ENCODE measurements at places on chromosomes 12 and 14.
A peak's percentile ranks its signal among the peaks of the same experiment; 100 is the strongest.

GRCh38 chr12:92912052-92912451 lies 17.0 kb downstream of the EEA1 start:
- no peak for DNase-seq

- DNase-seq: peak; percentile 9
These were observed 19.9 kb downstream of the EIF2B2 start for GRCh38 chr14:75022655-75023054.

DNA sequence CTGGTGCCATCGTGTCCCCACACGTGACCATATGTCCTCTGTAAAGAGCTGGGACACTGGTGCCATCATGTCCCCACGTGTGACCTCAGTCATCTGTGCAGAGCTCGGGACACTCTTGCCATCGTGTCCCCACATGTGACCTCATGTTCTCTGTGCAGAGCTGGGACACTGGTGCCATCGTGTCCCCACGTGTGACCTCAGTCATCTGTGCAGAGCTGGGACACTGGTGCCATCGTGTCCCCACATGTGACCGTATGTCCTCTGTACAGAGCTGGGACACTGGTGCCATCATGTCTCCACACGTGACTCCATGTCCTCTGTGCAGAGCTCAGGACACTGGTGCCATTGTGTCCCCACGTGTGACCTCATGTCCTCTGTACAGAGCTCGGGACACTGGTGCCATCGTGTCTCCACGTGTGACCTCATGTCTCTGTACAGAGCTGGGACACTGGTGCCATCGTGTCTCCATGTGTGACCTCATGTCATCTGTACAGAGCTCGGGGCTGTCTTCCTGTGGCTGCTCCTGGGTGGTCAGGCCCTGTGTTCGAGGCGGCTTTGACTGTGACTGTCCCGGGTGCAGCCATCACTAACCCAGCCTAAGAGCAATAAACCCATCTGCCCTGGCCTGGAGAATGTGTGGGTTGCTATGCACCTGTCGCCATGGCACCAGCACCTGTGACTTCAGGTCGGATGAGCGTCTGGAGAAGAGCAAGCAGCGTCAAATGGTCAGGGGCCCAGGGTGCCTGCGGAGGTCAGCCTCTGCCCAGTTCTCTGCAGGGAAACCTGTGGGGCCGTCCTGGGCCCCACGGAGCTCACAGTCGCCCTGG lies 334.4 kb downstream of the ADGRD1 start:
- no peak for DNase-seq

DNA sequence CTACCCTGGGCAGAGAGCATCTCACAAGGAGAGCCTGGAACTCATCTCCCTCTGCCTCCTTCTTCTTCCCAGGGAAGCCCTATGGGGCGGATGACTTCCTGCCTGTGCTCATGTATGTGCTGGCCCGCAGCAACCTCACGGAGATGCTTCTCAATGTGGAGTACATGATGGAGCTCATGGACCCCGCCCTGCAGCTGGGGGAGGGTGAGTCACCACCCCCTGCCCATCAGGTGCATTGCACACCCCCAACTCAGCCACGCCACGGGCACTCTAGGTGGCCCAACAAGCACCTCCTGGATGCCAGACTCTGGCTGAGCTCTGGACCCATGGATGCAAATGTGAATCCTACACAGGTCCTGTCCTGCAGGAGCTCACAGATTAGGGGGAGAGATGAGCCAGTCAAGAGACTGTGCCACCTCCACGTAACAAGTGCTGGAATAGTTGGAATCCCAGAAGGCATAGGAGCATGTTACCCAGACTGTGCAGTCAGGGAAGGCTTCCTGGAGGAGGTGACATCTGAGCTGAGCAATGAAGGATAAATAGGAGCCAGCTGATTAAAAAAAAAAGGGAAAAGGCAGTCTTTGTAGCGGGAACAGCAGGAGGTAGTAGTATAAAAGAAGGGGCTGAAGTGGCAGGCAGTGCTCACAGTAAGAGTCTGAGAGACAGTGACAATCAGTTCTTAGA lies 71.9 kb downstream of the LGMN start:
- DNase-seq: no peak

GRCh38 chr12:91275321-91275720 lies 92.7 kb upstream of the DCN start:
- DNase-seq: no peak

DNA sequence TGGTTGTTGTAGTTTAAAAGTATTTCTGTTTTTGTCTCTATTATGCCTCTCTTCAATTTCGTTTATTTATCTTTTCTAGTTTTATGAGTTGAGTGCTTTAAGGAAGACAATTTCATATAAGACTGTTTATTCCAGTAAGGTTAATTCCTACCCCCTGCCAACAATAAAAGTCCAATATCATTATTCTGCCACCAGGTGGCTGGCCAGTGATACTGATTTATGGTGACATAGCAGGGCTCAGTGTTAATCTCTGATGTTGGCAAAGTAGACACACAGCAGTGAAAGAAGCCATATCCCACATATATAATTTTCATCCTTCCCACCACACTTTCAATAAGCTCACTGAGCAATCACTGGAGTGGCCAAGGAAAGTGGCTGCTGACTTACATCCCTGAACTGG lies 69.0 kb upstream of the BMP4 start:
- DNase-seq: no peak

DNA sequence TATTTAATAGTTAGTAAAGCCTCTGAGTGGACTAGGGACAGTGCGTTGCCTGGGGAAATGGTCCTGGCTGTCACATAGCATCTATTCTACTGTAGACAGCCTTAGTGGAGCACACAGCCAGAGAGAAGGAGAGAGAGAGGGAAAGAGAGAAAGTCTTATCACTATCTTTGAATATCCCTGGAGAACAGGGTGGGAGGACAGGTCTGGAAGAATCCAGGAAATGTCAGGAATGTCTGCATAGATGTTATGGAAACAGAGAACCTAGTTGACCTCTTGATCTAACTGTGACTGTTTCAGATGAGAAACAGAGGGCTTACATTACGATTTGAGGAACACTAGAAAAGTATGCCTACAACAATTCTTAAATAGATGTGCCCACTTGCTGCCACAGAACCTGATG lies 92.8 kb downstream of the SLC15A5 start:
- DNase-seq: no peak

DNA sequence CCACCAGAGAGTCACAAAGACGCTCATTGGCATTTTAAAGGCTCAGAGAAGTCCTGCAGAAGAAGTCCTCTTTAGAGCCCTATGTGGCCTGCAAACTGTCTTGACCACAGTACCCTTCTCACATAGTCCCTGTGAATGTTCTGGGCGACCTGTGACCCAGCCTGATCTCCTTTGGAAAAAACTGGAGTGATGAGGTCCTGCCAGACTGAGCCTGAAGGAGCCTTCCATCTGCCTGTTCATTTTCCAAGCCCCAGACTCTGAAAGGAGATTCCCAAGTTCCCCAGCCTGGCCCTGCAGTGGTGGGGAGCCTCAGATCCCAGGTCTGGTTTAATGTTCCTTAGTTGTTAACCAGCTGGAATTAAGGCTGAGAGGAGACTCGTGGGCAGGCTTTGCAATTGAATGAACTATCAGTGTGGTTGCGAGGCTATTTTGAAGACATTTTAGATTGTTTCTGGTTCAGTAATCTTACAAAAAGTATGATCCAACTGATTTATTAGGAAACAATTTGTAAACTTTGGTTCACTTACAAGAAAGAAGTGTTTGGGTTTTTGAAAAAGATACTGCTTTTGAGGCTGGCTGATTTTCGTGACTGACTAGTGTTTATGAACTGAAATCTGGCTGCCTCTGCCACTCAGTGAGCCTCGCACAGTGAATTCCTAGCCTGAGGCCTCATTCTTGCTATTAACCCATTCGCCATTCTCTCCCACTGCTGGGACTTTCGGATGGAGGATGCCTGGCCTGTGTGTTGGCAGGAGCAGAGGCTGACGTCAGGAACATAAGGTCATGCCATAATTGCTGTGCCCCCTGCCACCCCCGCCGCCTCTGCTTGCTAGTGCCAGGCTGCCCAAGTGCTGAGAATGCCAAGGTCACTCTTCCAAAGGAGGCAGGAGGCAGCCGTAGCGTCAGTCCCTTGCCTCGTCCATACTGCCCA lies 249.0 kb downstream of the CACNA1C start:
- DNase-seq: no peak

- no peak for DNase-seq
These were observed 723 bp downstream of the SIVA1 start for GRCh38 chr14:104753528-104754212.

- DNase-seq: peak; percentile 63
These were observed 104.7 kb downstream of the RFLNA start for GRCh38 chr12:124399622-124400021.

DNA sequence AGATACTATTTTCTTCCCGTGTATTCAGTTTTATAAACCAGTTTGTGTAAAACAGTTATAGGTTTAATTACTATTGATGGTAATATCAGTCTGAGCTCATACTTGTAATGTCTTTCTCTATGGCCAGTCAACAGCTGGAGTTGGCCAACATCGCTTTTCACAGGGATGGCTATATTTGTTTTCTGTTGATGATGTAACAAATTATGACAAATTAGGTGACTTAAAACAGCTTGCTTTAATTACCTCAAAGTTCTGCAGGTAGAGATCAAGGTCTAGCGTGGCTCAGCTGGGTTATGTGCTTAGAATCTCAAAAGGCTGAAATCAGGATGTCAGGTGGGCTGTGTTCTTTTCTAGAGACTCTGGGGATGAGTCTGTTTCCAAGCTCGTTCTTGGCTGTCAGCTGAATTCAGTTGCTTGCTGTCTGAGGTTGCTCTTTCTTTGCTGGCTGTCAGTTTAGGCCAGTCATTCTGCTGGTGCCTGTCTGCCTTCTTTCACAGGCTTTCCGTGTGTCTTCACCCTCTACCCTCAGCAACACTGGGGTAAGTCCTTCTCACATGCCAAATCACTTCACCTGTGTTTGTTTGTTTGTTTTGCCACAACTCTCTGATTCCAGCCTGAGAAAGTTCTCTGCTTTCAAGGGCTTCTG lies 370.2 kb upstream of the E2F7 start:
- DNase-seq: no peak

DNA sequence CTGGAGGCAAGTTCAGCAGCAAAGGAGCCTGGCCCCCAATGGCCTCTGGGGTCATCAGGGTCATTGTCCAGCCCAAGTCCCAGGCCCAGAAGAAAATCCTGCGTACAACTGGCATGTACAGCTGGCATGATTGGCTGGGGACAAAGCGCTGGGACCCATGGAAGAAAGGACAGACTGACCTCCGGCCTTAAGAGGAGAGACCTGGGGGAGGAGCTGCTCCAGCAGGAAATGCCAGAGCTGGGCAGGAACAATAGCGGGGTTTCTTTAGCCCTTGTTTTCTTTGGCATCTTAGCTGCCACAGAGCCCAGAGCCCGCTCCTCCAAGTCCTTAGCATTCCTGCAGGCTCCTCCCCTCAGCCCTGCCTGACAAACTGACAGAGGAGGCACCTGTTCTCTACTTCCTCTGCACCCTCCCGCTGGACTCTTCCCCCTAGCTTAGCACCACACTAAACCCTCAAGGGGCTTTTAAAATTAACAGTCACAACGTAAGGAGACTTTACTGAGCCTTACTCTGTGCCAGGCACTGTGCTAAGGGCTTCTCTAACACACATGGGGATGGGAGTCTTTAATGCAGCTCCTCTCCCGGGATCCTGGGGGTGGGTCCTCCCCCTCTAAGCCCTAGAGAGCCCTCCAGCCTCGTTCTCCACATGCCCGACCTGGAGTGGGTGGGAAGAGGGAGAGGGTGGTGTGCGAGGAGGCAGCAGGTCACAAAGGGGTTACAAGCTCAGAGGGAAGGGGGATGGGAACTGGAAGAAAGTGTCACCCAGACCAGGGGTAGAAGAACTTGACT lies 1.8 kb upstream of the AQP5 start:
- DNase-seq: no peak

All from nephron progenitor cell (in vitro differentiated cells).